IMR-90 (cell line): ENCODE measurements at places on chromosomes 5 and 9. TPM values are rescaled to one million over a fixed set of nuclear protein-coding genes. Genes with fewer than 3 reads are reported as not detected.
A peak's percentile ranks its signal among the peaks of the same experiment; 100 is the strongest.

Gene LHX3
- not detected in 2 replicates for total RNA-seq

Gene POU5F2
- 1.1 and 1.4 TPM in 2 replicates for total RNA-seq

Gene ELOVL7
- 0.18 TPM in 1 of 2 replicates, not detected in the other for total RNA-seq

Gene IL31RA
- total RNA-seq = 0.56 and 0.90 TPM in 2 replicates

Gene UIMC1
- 23.1 and 27.6 TPM in 2 replicates for total RNA-seq

Gene BRINP1
- total RNA-seq = under 0.01 TPM in 1 of 2 replicates, not detected in the other

- H3K4me1 ChIP-seq = no peaks in the 10 kb centered on the region
- DNase-seq = no peak
- H3K27me3 ChIP-seq = no peaks in the 10 kb centered on the region
- H3K27ac ChIP-seq = no peak overlapping the region
- no peaks in the 10 kb centered on the region for H3K36me3 ChIP-seq
- no peak overlapping the region for H3K4me3 ChIP-seq
Observed at GRCh38 chr5:169412831-169413230, 111.9 kb upstream of the SLIT3 start.

DNA sequence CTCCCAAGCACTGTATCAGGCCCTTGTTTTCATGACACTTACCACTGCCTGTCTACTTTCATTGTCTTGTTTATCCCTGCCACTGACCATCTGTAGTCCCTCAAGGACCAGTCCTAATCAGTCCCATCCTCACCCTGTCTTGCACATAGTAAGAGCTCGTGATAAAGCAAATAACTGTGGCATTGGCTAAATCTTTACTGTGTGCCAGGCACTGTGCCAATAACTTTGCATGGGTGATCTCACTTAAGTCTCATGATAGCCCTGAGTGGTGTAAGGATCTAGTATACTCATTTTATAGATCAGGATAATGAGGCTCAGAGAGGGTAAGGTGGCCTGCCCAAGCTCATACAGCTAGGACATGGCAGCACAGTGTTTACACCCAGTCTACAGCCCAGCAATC is 5.6 kb downstream of the CDX1 start:
- no peak overlapping the region for H3K27ac ChIP-seq
- H3K4me3 ChIP-seq = no peak overlapping the region
- peaks cover 8% of the 10 kb centered on the region for H3K4me1 ChIP-seq
- H3K27me3 ChIP-seq = peaks cover 26% of the 10 kb centered on the region
- peak; percentile 78 for DNase-seq

GRCh38 chr5:99543841-99544240 is 615.0 kb upstream of the CHD1 start:
- no peaks in the 10 kb centered on the region for H3K36me3 ChIP-seq
- H3K4me1 ChIP-seq = no peaks in the 10 kb centered on the region
- H3K4me3 ChIP-seq = no peak overlapping the region
- H3K27me3 ChIP-seq = no peaks in the 10 kb centered on the region
- H3K27ac ChIP-seq = no peak overlapping the region

DNA sequence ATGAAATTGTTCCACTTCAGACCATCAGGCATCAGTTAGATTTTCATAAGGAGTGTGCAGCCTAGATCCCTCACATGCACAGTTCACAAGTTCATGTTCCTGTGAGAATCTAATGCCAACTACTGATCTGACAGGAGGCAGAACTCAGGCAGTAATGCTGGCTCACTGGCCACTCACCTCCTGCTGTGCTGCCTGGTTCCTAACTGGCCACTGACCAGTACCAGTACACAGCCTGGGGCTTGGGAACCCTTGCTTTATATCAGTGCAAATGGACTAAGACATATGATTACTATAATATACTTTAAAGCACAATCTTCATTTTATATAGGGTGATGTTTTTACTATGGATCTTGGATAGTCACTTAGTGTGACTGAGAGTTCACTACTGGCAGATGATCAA is 259.2 kb downstream of the SLCO4C1 start:
- no peak overlapping the region for H3K27ac ChIP-seq
- no peaks in the 10 kb centered on the region for H3K36me3 ChIP-seq
- DNase-seq = no peak
- no peaks in the 10 kb centered on the region for H3K27me3 ChIP-seq

DNA sequence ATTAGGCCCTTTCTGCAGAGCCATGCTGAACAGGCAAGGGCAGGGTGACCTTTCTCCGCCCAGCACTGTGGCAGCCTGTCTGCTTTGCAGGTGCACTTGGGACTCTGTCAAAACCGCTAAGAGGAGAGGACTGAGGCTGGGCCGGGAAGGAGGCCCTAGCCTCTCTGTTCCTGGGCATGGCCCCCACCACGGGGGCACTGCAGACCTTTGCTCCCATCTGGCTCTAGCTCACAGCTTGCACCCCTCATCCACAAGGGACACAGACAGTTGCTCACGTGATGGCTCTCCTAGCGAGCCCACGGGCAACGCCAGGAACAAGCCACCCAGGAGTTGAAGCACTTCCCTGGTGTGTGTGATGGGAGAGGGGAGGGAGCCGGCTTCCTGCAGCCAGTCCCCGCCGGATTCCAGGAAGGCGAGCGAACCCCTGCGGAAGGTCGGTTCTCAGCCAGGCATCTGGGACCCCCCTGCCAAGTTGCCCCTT is 43.0 kb upstream of the FCN1 start:
- no peaks in the 10 kb centered on the region for H3K36me3 ChIP-seq
- H3K27ac ChIP-seq = no peak overlapping the region
- no peak overlapping the region for H3K4me3 ChIP-seq
- H3K4me1 ChIP-seq = no peaks in the 10 kb centered on the region
- no peak for DNase-seq

DNA sequence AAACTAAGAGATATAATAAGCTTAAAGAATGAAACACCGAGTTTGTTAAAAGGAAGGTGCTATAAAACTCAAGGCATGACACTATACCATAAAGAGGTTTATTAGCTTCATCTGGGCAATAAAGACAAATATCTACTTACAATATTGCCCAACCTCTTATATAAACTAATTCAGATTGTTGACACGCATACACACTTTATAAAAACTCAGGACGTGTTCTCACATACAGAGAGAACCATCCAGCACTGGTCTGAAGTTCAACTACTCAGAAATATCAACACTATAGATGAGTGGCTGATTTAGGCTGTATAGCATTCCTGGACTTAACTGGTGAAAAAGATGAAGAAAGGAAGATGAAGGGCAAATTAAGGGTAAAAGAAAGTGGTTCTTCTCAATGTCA is 81.2 kb downstream of the FRMD3 start:
- no peak overlapping the region for H3K4me3 ChIP-seq
- no peak for DNase-seq
- H3K27me3 ChIP-seq = no peaks in the 10 kb centered on the region
- no peaks in the 10 kb centered on the region for H3K4me1 ChIP-seq
- H3K27ac ChIP-seq = no peak overlapping the region

- DNase-seq = peak; percentile 70
- H3K4me1 ChIP-seq = peaks cover 6% of the 10 kb centered on the region
- H3K27me3 ChIP-seq = no peaks in the 10 kb centered on the region
- no peak overlapping the region; the same call in 1 of the 2 replicates for H3K27ac ChIP-seq
- peaks cover 33% of the 10 kb centered on the region for H3K36me3 ChIP-seq
- no peak overlapping the region for H3K4me3 ChIP-seq
Observed at GRCh38 chr5:38938424-38938823, 92.6 kb downstream of the OSMR start.

- no peaks in the 10 kb centered on the region for H3K27me3 ChIP-seq
- H3K4me1 ChIP-seq = no peaks in the 10 kb centered on the region; the same call in 1 of the 2 replicates
- no peaks in the 10 kb centered on the region for H3K36me3 ChIP-seq
- no peak overlapping the region for H3K27ac ChIP-seq
- no peak for DNase-seq
Observed at GRCh38 chr5:40436535-40437237, 243.0 kb upstream of the PTGER4 start.

GRCh38 chr5:65020492-65020891 is 251.8 kb downstream of the CWC27 start:
- H3K27ac ChIP-seq = no peak overlapping the region
- H3K4me3 ChIP-seq = no peak overlapping the region
- no peaks in the 10 kb centered on the region for H3K27me3 ChIP-seq
- peaks cover 6% of the 10 kb centered on the region; the same call in 1 of the 2 replicates for H3K4me1 ChIP-seq

- H3K27me3 ChIP-seq = peaks cover 4% of the 10 kb centered on the region
- H3K4me3 ChIP-seq = no peak overlapping the region
- peak; percentile 57 for DNase-seq
- peak overlapping the region; percentile 80 for H3K27ac ChIP-seq
Observed at GRCh38 chr5:77168161-77168878, 42.2 kb upstream of the PDE8B start.

DNA sequence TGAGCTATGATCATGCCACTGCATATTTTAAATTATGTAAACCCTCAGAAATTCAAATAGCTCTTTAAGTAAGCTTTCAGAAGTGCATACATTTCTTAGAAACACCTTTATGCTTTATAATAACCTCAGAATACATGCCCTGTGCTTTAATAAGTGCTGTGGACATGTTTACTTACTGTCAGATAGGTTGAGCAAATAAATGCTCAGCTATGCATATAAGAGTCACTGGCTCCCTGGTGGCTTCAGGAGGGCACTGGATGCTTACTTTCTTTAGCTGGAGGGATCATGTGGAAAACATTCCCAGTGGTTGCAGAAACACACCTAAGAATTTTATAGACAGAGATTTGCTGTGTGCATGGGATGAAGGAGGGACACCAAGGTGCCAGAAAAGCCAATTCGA is 74.4 kb downstream of the PDE6A start:
- H3K27me3 ChIP-seq = peaks cover 67% of the 10 kb centered on the region
- H3K27ac ChIP-seq = no peak overlapping the region
- no peaks in the 10 kb centered on the region for H3K36me3 ChIP-seq
- H3K4me1 ChIP-seq = no peaks in the 10 kb centered on the region
